ENCODE measurements at places on chromosomes 12 and 14. TPM values are rescaled to one million over a fixed set of nuclear protein-coding genes. Genes with fewer than 3 reads are reported as not detected.

Gene BCDIN3D
- 1.6 TPM for total RNA-seq

GRCh38 chr12:52200781-52201450 lies 9.1 kb upstream of the KRT80 start:
- DNase-seq = no peak

DNA sequence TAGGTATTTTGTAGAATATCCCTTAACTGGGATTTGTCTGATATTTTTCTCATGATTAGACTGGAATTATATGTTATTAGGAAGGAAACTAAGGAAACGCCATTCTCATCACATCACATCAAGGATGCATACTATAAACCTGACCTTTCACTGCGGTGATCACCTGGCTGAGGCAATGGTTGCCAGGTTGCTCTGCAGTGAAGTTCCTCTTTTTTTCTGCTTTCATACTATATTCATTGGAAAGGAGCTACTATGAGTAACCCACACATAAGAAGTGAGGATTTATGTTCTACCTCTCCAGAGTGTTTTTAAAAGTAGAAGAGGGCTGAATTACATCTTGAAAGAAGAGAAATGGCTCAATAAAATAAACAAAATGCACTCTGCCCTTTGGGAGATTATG lies 31.0 kb upstream of the GRIP1 start:
- no peak for DNase-seq

- no peak for DNase-seq
Observed at GRCh38 chr12:124902916-124903315, 11.5 kb downstream of the UBC start.

GRCh38 chr12:46659032-46659650 lies 166.7 kb downstream of the SLC38A4 start:
- DNase-seq = no peak

Gene RIPK3
- 1.6 TPM for total RNA-seq

Gene AQP6
- not detected for total RNA-seq

DNA sequence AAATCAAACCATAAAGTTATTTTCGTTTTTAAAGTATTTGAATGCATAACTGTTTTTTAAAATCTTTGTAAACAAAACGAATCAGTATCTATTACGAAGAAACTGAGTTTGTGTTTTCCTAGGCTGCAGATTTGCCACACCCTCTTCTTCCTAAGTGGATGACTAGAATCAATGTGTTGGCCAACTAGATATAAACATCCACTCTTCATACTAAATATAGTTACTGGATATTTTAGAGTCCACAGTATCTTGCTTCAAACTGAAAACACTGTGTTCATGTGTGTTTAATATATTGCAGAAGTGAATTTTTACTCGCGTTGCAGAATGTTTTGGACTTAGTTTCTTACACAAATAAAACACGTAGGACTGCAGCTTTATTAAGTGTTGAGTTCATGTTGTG lies 63.2 kb downstream of the KLHL28 start:
- DNase-seq = no peak

DNA sequence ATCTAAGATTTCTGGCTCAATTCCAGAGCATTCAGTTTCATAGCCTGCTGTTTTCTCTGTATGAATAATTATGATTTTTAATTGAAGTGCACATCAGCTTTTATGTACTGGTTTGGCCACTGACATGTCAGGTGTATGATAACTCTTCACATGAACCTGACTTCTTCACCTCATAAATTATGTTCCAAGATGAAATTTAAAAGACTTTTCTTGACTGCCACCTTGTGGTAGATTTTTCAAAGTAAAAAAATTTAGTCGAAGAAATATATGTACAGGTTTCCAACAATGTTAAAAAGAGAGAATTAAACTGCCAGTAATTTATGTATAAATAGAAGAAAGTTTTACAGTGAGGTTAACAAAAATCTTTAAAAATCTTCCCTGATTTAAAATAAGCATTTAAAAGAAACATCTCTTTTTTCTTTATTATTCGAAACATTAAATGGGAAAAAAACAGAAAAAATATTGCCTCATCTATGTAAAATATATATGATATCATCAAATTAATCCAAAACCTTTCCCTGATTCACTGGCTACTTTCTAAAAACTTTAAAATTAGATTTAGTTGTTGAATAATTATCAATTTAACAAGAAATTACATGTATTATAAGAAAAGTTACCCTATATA lies 124.9 kb upstream of the ATXN7L3B start:
- no peak for DNase-seq

- no peak for DNase-seq
Observed at GRCh38 chr12:114257687-114258086, 148.3 kb downstream of the TBX5 start.

DNA sequence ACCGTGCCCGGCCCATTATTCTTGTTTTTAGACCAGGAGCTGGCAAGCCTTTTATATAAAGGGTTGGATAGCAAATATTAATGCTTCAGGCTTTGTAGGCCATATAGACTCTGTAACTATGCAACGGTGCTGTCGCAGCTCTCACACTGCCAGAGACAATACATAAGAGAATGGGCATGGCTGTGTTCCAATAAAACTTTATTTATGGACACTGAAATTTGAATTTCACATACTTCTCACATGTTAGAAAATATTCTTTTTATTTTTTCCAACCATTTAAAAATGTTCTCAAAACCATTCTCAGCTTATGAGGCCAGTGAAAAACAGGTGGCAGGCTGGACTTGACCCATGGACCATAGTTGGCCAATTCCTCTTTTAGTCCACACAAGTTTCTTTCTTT lies 13.0 kb upstream of the CDK2AP1 start:
- no peak for DNase-seq

- no peak for DNase-seq
Observed at GRCh38 chr14:96109596-96110355, 70.6 kb downstream of the C14orf132 start.

- DNase-seq = peak; percentile 42
Observed at GRCh38 chr12:120262852-120263747, 2.4 kb downstream of the PXN start.
